ENCODE measurements at places on chromosomes 5 and 9.

DNA sequence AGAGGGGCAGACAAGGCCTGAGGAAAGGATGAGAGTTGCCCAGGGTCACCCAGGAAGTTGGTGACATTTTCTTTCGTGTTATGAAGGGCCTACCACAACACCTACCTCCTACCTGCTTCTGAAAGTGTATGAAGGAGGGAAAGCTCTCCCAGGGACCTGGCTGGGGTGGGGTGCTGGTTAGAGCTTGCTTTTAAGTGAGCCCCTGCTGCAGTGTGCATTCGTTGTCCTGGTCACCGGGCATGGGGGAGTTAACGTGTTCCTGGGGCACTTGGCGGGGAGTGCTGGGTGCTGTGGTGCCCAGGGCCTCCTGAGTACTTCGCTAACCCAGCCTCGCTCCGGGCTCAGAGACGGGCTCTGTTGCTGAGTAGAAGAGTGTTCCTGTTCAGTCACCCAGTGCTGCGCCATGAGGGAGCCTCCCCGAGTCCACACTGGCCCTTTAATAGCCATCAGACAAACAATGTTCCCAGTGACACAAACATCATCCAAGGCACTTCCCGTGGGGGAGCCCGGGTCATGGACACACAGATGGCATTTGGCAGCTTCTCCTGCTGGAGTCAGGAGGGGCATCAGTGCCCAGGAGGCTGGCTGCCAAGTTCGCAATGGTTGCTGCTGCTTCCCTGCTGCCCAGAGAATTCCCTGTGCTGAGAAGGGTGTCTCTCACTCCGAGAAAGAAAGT is 85.7 kb downstream of the AMBP start:
- DNase-seq, result no peak

GRCh38 chr5:118698774-118699173 is 289.6 kb downstream of the DTWD2 start:
- no peak for DNase-seq

GRCh38 chr9:16728137-16728508 is 142.3 kb downstream of the BNC2 start:
- no peak for DNase-seq

GRCh38 chr5:150781706-150782614 is 3.4 kb downstream of the SMIM3 start:
- DNase-seq, result peak; percentile 98

GRCh38 chr5:133427121-133427777 is 185.1 kb downstream of the FSTL4 start:
- no peak for DNase-seq

- no peak for DNase-seq
Measured at GRCh38 chr9:134372581-134373267, 46.5 kb downstream of the RXRA start.

DNA sequence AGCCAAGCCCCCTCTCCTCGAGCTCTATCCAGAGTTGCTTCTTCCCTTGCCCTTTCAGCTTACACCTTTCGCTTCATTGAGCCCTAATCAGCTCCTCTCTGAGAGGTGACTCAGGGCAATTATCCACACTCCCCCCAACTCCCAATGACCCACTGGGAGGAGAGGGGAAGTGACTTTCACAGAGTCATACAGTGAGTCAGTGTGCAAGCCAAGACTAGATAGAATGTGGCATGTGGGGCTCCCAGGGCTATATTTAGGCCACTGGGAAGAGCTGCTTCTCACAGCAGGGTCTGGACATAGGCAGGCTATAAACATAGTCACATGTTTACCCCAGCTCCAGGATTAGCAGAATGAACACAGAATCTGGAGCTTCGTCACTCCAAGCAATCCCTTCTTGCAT is 57.4 kb downstream of the NRG2 start:
- DNase-seq, result peak; percentile 40

- DNase-seq, result no peak
Measured at GRCh38 chr5:178357121-178357521, 124.5 kb upstream of the PHYKPL start.

DNA sequence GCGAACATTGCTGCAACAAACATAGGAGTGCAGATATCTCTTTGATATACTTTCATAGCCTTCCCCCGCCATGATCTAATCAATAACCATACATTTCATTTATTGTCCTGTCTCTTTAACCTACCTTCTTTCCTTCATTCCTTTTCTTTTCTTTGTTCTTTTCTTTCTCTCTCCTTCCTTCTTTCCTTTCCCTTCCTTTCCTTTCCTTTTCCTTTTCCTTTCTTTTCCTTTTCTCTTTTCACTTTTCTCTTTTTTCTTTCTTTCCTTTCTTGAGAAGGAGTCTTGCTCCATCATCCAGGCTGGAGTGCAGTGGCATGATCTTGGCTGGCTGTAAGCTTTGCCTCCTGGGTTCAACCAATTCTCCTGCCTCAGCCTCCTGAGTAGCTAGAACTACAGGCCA is 100.3 kb downstream of the UNC13B start:
- DNase-seq, result no peak

- DNase-seq, result peak; percentile 96
Measured at GRCh38 chr9:88747768-88748167, 212.8 kb downstream of the NXNL2 start.

- no peak for DNase-seq
Measured at GRCh38 chr9:113390192-113390960, 10.7 kb downstream of the ALAD start.

GRCh38 chr5:117058740-117059139 is 484.1 kb upstream of the SEMA6A start:
- DNase-seq, result no peak

- DNase-seq, result no peak
Measured at GRCh38 chr5:35383041-35383440, 152.8 kb upstream of the PRLR start.

GRCh38 chr9:98171176-98171925 is 21.1 kb downstream of the CORO2A start:
- DNase-seq, result no peak

GRCh38 chr5:110718311-110718710 is 8.2 kb downstream of the TMEM232 start:
- DNase-seq, result peak; percentile 13

DNA sequence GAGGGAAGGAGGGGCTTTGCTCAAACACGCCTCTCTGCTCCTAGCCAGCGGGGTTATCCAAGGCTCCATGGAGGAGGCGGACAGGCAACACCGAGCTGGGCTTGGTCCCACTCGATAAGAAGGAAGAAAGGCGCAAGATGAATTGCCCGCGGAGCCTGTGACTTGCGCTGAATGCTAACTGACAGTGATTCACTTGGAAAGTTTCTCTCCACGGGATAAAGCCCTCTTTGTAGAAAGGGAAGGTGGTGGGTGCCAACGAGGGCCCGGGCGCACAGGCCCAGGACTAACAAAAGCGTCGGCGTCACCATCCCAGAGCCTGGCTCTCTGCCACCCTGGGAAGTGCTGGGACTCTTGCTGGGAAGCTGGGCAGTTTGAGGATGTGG is 76.0 kb downstream of the VAV2 start:
- no peak for DNase-seq

DNA sequence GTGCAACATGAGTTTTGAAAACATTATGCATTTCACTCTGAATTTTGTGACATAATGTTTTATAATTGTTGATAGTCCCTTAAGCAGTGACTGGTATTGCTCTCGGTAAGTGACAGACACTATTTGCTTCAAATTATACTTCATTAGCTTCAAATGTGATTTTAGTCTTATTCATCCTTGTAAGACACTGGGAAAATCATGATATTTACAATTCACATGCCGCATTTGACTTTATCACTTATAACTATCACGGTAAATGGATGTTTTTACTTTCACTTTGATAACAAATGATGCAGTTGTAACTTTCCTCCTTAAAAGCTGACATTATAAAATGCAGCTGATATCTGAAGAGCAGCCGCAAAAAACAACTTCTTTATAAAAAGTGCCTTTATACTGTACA is 44.1 kb upstream of the ITGA2 start:
- DNase-seq, result no peak

GRCh38 chr5:16160706-16161105 is 18.9 kb downstream of the MARCHF11 start:
- DNase-seq, result peak; percentile 13

- no peak for DNase-seq
Measured at GRCh38 chr9:99466781-99467180, 244.7 kb downstream of the SEC61B start.

DNA sequence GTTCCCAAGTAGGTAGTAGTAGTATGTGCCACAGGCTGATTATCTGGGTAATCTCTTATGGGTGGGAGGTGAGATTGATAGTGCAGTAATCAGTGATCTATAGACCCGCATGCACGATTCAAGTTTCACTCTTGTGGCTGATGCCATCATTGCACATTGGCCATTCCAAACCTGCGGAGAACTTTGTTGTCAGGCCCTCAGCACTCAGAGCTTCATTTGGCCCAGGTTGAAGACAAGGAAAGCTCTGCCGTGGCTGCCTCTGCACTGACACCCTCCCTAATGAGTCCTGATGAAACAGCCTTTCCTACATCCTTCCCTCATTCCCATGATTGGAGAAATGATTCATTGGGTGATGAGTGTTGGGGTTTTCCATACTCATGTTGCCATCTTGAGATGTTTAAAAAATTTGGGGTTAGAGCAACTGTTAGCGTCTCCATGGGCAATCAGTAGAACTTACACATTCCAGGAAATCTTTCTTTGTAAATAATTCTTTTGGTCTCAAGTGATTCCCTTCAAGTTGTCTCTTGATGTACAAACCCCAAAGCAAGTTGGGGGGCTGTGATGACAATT is 22.9 kb downstream of the PROP1 start:
- DNase-seq, result no peak

- DNase-seq, result no peak
Measured at GRCh38 chr5:66322786-66323528, 178.9 kb downstream of the SREK1 start.

DNA sequence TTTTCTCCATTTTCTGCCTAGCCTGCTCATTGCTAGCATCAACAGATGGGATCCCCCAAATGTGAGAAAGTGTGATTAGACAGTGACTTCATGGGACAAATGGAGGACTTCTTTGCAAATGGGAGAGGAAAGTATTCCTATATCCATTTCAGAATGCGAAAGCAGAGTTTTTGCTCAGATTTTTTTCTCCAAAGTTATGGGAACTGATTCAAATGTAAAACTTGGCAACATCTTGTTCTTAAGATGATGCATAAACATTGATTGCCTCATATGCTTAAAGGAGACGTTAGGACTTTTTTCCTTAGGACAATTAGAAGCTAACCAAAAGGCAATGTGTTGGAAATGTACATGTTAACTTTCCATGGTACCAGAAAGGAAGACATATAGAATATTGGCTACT is 704.3 kb upstream of the ZNF608 start:
- DNase-seq, result peak; percentile 56

DNA sequence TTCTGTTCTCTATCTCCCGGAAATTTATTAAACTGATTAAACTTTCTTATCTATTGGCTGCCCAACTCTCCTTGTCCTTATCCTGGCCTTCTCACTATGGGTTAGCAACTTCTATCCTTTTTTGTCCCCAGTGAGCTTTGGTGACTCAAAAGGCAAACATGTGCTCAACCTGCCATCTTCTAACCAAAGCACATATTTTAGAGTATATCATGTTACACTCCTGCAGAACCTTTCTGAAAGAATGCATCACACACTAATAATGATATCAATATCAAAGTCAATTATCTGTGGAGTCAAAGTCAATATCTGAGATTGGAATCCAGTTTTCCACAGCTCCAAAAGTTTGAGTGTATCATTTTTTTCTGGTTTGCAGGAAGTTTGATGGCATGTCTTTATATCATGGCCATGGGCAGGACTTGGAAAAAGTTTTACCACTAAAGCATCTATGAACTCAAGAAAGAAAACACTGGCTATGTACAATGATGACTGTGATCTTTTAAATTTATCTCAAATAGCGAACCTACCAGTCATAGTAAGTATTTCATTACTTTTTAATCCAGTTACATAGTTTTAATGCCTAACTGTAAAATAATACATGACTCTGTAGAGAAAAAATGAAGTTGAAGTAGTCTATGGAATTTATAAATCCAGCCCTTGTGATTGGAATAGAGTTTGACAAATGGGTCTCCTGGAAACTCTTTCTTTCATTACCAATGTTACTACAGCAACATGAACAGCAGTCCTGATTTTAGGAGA is 166.8 kb downstream of the DROSHA start:
- DNase-seq, result no peak

GRCh38 chr9:20200581-20200980 is 411.7 kb upstream of the SLC24A2 start:
- DNase-seq, result no peak

GRCh38 chr5:168931638-168932345 is 352.6 kb upstream of the PANK3 start:
- peak; percentile 83 for DNase-seq

- no peak for DNase-seq
Measured at GRCh38 chr9:137685035-137685740, 66.4 kb downstream of the EHMT1 start.

DNA sequence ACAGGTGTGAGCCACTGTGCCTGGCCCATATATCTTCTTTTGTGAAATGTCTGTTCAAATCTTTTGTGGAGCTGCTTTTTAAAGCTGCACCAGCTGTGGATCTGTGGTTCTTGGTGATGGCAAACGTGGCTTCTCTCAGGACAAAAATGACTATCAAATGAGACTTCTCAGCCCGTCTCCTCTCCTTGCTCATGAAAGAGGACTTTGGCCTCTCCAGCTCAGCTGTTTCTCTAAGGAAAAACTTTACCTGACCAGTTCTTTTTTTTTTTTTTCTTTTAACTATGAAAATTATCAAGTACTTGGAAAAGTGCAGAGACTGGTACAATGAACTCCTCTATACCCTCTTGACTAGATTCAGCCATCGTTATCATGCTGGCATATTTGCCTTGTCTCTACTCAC is 44.8 kb downstream of the RALGPS1 start:
- DNase-seq, result no peak

GRCh38 chr5:10288592-10289219 is 19.0 kb downstream of the CMBL start:
- no peak for DNase-seq

DNA sequence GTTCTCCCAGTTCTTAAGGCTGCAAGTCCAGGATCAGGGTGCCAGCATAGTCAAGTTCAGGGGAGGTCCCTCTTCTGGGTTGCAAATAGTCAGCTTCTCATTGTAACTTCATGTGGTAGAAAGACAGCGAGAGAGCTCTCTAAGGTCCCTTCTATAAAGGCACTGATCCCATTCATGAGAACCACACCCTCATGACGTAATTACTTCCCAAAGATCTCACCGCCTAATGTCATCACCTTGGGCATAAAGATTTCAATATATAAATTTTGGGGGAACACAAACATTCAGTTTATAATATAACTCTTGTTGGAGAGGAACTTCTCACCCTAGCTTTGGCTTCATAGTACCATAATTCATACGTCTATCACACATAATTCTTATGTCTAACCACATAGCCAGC is 203.9 kb upstream of the VLDLR start:
- no peak for DNase-seq

DNA sequence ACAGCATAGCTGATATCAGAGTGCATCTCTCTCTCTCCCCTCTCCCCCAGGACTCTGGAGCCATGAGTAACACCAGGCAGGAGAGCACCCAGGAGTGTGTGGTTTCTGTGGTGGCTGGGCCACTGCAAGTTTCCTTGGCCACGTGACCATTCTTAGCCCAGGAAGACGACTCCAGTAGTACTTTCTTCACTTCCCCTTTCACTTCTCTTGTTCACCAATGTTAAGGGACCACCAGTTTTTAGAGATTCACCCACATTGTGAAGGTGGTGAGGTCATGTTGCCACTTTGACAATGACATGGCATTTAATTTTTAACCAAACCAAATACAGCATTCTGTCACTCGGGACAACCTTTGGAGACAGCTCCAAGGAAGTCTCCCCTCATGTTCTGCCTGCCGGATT is 17.9 kb upstream of the DAPK1 start:
- DNase-seq, result no peak

- DNase-seq, result no peak
Measured at GRCh38 chr5:151063142-151063989, 17.5 kb downstream of the TNIP1 start.
